Activated CD4-positive, alpha-beta memory T cell treated with anti-CD3 and anti-CD28 coated beads for 36 hours (primary cell): ENCODE measurements at places on chromosomes 2 and 18. TPM values are rescaled to one million over a fixed set of nuclear protein-coding genes. Genes with fewer than 3 reads are reported as not detected.

Gene METTL21A
- 22.9 TPM for total RNA-seq

Gene PRKAG3
- not detected for total RNA-seq

Gene DHRS9
- total RNA-seq, result 4.9 TPM

Gene MARCHF4
- total RNA-seq, result not detected

Gene KRTCAP3
- total RNA-seq, result 6.4 TPM

Gene FIGN
- not detected for total RNA-seq

Gene ITPRIPL1
- total RNA-seq, result 30.2 TPM

Gene OTOS
- total RNA-seq, result not detected

Gene NOL4
- not detected for total RNA-seq

Gene CNDP1
- not detected for total RNA-seq

Gene FSHR
- total RNA-seq, result not detected

Gene TNFAIP6
- total RNA-seq, result not detected

DNA sequence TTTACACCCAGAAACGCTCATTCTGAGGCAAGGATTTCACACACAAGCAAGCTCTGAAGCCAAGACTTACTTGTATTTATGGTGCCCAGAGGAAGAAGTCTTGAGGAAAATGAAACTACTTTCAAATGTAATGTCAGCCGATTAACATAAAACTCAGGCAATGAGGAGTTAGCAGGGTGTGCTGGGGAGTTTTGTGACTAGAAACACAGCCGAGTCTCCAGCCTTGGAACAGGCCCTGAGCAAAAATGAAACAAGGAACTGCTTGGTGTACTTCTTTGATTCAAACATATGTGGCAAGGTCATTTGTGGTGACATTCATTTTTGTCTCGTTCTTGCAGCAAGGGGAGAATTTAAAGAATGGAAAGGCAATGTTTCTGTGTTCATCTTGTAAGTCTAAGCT lies 4.5 kb downstream of the DYTN start:
- H3K36me3 ChIP-seq, result no peaks in the 10 kb centered on the region
- no peak for DNase-seq
- no peak overlapping the region for H3K4me3 ChIP-seq
- peaks cover 6% of the 10 kb centered on the region for H3K4me1 ChIP-seq
- H3K27me3 ChIP-seq, result peaks cover 11% of the 10 kb centered on the region

GRCh38 chr2:72010647-72011369 lies 136.9 kb downstream of the CYP26B1 start:
- H3K4me1 ChIP-seq, result no peaks in the 10 kb centered on the region
- H3K27ac ChIP-seq, result no peak overlapping the region
- no peak for DNase-seq
- no peaks in the 10 kb centered on the region for H3K36me3 ChIP-seq

DNA sequence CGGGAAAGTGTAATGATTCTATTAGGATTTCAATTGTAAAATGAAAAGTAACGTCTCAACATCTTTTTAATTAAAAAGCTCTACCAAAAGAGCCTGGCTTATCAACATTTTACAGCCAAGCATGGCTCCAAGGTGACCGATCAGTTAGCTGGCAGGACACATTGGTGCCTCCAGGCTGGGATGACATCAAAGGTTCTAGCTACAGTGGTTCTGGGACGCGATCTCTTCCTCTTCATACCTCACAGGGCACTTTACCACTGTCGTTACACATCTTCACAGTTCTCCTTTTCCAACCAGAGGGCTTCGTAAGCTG lies 693 bp downstream of the ORC2 start:
- H3K27ac ChIP-seq, result peak overlapping the region; percentile 93
- H3K4me1 ChIP-seq, result peaks cover 56% of the 10 kb centered on the region

DNA sequence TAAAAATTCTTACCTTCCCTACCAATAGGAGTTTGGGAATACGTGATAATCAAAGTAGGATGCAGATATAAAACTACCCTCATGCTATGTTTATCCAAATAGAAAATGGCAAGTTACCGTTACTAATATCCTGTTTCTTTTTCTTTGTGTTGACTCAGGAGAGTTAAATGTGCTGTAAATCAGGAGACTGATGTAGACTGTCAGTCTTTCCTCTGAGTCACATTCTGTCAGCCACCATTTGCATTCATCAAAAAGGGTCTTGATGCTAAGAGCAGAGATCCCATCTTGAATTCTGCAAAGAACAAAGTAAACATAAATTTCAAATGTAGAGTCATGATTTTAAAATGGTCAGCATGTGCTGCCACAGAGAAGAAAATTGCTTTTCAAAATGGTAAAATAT lies 712.8 kb downstream of the SOCS6 start:
- H3K27ac ChIP-seq, result no peak overlapping the region
- H3K4me3 ChIP-seq, result no peak overlapping the region
- H3K4me1 ChIP-seq, result no peaks in the 10 kb centered on the region

DNA sequence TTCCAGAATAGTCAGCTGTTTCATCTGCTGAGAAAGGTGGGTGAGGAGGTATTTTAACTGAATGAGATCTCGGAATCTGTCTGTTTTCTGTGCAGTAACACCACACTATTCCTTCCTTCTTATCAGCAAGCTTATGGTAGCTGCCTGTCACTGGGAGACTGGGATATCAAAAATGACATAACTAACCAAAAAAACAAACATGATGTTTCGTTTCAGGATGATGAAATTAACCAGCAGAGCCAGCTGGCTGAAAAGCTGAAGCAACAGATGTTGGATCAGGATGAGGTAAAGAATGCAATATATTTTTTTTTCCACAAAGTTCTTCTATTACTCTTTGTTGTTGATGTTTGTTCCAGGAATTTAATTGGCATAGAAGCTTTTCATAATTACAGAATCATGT lies 59.8 kb upstream of the LYPD6B start:
- H3K27me3 ChIP-seq, result no peaks in the 10 kb centered on the region
- H3K4me3 ChIP-seq, result no peak overlapping the region
- no peak overlapping the region for H3K27ac ChIP-seq
- no peaks in the 10 kb centered on the region for H3K4me1 ChIP-seq
- H3K36me3 ChIP-seq, result peaks cover 26% of the 10 kb centered on the region

GRCh38 chr2:21757805-21758430 lies 634.1 kb downstream of the TDRD15 start:
- H3K4me1 ChIP-seq, result no peaks in the 10 kb centered on the region
- no peak overlapping the region for H3K27ac ChIP-seq
- DNase-seq, result no peak
- no peak overlapping the region for H3K4me3 ChIP-seq
- no peaks in the 10 kb centered on the region for H3K27me3 ChIP-seq

GRCh38 chr2:128271597-128271910 lies 47.1 kb downstream of the HS6ST1 start:
- H3K36me3 ChIP-seq, result peaks cover 20% of the 10 kb centered on the region
- H3K27me3 ChIP-seq, result no peaks in the 10 kb centered on the region
- peaks cover 5% of the 10 kb centered on the region for H3K4me1 ChIP-seq
- H3K4me3 ChIP-seq, result no peak overlapping the region

DNA sequence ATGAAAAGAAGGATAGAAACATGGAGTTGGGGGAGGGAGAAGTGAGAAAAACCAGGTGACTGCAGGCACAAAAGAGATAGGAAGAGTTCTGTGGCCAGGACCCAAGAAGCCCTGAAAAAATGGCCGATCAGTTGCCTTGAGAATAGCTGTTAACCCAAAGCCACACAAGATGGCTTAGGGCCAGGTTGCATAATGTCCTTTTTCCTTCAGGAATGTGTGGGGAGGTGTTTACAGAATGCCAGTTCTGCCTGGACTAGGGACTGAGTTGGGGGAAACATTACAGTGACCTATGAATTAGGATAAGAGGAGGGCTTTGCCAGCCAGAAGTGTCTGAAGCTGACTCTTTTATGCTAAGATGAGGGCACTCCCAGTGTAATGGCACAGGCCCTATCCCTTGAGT lies 17.1 kb downstream of the FAM110C start:
- no peak for DNase-seq
- H3K4me3 ChIP-seq, result no peak overlapping the region
- H3K4me1 ChIP-seq, result peaks cover 45% of the 10 kb centered on the region
- no peaks in the 10 kb centered on the region for H3K36me3 ChIP-seq

DNA sequence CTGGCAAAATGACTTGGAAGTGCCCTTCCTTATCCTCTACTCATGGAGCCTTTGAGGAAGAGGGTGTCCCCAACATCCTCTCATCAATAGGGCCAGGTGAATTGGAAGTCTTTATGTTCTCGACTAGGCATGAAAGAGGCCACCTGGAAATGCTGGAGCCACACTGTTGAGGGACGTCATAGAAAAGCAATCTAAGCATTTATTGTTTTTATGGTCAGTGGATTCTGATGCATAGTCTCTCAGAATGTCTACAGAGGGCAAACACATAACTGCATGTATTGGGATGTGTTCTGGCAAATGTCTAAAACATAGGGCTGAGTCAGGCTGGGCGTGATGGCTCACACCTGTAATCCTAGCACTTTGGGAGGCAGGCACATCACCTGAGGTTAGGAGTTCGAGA lies 246.6 kb upstream of the SP5 start:
- peaks cover 1% of the 10 kb centered on the region for H3K27me3 ChIP-seq

DNA sequence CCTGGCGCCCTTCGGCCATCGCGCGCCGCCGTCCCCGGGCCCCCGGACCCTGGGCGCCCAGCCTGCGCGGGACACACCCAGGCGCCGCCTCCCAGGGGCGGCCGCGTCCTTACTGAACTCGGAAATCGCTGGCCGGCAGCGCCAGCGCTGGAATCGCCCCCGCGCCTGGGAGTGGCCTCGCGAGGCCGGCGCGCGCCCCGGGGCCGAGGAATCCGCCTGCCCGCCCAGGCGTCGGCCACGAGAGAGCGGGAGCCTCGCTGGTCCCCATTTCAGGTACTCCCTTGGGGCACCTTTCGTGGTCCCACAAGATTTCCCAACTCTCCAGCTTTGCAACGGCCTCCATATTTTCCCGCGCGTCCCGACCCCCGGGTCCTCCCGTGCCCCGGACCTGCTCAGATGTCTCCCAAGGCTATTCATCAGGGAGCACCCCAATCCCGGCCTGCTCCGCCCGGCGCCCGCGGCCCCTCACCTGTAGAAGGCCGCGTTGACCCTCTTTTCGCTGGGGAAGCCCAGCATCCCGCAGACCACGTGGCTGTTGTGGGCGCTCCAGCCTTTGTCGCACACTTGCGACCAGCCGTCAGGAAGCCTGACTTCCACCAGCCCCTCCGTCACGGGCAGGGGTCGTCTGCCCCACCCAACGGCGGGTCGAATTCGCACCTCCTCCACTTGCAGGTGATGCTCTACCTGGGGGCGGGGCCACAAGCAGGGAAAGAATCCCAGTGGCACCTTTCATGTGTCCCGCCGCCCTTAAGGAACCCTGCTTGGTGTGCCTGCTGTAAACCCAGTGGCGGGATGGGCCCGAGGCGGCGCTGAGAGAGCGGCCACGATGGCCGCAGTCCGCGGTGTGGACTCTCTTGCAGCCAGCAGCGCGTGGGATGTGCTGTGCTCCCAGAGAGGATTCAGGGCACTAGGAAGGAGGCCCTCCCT lies 4.6 kb downstream of the LOXL3 start:
- H3K4me3 ChIP-seq, result peak overlapping the region; percentile 55
- H3K36me3 ChIP-seq, result no peaks in the 10 kb centered on the region
- no peak overlapping the region for H3K27ac ChIP-seq
- H3K27me3 ChIP-seq, result peaks cover 21% of the 10 kb centered on the region

- no peak overlapping the region for H3K4me3 ChIP-seq
- no peaks in the 10 kb centered on the region for H3K4me1 ChIP-seq
- no peaks in the 10 kb centered on the region for H3K36me3 ChIP-seq
- no peak for DNase-seq
Observed at GRCh38 chr18:46313521-46313920, 209.3 kb downstream of the HAUS1 start.

DNA sequence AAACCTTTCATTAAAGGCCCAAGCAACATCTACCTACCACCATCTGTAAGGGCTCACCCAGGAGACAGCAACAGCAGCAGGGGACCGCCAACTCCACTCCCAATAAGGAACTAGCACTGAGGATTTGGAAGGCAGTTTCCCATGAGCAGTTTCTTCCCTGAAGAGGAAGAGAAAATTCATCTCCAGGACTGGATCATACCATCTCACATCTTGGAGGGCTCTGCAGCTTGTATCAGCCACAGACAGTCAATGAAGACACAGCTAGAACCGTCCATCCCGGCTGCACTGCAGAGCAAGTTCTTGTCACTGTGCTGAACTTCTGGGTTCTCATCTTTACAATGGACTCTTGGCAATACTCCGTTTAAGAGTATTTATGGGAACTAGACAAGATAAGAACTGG lies 2.8 kb upstream of the GYPC start:
- peaks cover 10% of the 10 kb centered on the region for H3K36me3 ChIP-seq
- no peak for DNase-seq
- no peak overlapping the region for H3K4me3 ChIP-seq
- no peaks in the 10 kb centered on the region for H3K27me3 ChIP-seq
- no peak overlapping the region for H3K27ac ChIP-seq

- no peaks in the 10 kb centered on the region for H3K4me1 ChIP-seq
- no peak overlapping the region for H3K27ac ChIP-seq
- H3K36me3 ChIP-seq, result no peaks in the 10 kb centered on the region
- DNase-seq, result no peak
- H3K4me3 ChIP-seq, result no peak overlapping the region
Observed at GRCh38 chr2:76721226-76721625, 801.0 kb downstream of the LRRTM4 start.

GRCh38 chr18:55781481-55781957 lies 193.5 kb upstream of the TCF4 start:
- no peaks in the 10 kb centered on the region for H3K36me3 ChIP-seq
- H3K4me1 ChIP-seq, result no peaks in the 10 kb centered on the region
- H3K27me3 ChIP-seq, result peaks cover 31% of the 10 kb centered on the region
- H3K4me3 ChIP-seq, result no peak overlapping the region
- no peak overlapping the region for H3K27ac ChIP-seq
- DNase-seq, result no peak

DNA sequence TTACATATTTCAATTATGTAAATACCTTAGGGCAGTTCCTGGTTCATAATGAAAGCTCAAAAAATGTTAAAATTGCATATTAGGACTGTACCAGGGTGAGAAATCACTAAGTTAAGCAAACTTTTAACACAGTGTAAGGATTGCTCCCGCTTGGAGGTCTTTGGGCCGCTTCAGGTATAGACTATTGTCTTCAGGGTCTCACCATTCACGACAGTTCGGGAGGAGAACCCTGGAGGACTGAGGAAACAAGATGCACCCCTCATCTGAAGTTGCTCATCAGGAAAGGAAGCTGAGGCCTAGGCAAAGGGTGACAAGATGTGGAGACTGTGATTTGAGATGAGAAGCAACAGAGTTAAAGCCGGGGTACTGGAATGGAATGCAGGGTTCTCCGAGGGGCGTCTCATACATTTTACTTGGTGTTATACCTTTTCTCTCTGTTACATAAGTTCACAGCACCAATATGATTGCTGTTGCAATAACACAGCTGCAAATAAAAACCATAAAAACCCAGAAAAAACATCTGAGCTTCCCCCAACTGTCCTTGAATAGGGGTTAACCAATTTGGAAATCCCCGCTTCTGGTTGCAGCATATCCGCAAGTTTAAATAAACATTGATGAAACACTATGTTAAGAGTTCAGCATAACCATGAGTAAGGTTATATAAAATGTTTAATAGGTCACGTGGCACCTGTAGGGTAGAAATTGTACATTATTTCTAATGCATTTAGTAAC lies 40.1 kb downstream of the FBXO48 start:
- peak overlapping the region; percentile 72 for H3K27ac ChIP-seq
- DNase-seq, result no peak
- H3K36me3 ChIP-seq, result no peaks in the 10 kb centered on the region
- H3K27me3 ChIP-seq, result no peaks in the 10 kb centered on the region
- peaks cover 17% of the 10 kb centered on the region for H3K4me1 ChIP-seq

- no peak overlapping the region for H3K27ac ChIP-seq
- DNase-seq, result no peak
- no peaks in the 10 kb centered on the region for H3K4me1 ChIP-seq
- H3K27me3 ChIP-seq, result no peaks in the 10 kb centered on the region
Observed at GRCh38 chr2:184157141-184157540, 441.2 kb upstream of the ZNF804A start.

GRCh38 chr2:238847841-238848690 lies at the start of gene TWIST2:
Gene TWIST2, plus strand, starts transcription at chr2:238848085. Its CDS starts 131 bp downstream, at chr2:238848216.
- no peak within 1 kb of the TSS for H3K27ac ChIP-seq
- H3K4me1 ChIP-seq, result no peaks in the 10 kb centered on the region
- H3K4me3 ChIP-seq, result no peak within 1 kb of the TSS
